ENCODE measurements at places on chromosomes 2 and 18.

GRCh38 chr2:193561054-193561453 lies 1366.3 kb upstream of the TMEFF2 start:
- DNase-seq = no peak

DNA sequence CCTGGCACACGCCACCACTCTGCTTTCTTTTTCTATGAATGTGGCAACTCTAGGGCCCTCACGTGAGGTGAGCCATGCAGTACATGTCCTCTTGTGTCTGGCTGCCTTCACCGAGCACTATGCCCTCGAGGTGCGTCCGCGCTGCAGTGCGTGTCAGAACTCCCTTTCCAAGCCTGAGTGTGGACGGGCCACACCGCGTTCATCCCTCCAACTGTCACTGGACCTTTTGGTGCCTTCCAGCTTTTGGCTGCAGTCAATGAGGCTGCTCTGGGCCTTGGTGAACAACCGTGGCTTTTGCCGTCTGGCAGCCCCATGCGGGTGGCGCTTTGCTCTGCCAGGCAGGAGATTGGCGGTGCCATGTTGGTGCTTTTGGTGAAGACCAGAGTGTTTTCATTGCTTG lies 74.0 kb downstream of the TSHZ1 start:
- DNase-seq = no peak

GRCh38 chr18:57258131-57258777 lies 94.1 kb upstream of the ST8SIA3 start:
- DNase-seq = no peak

- no peak for DNase-seq
Observed at GRCh38 chr2:121736140-121736461, 574 bp downstream of the NIFK start.

- DNase-seq = no peak
Observed at GRCh38 chr2:20593072-20594034, 57.5 kb downstream of the HS1BP3 start.

- no peak for DNase-seq
Observed at GRCh38 chr2:240393831-240394410, 41.5 kb upstream of the GPC1 start.

DNA sequence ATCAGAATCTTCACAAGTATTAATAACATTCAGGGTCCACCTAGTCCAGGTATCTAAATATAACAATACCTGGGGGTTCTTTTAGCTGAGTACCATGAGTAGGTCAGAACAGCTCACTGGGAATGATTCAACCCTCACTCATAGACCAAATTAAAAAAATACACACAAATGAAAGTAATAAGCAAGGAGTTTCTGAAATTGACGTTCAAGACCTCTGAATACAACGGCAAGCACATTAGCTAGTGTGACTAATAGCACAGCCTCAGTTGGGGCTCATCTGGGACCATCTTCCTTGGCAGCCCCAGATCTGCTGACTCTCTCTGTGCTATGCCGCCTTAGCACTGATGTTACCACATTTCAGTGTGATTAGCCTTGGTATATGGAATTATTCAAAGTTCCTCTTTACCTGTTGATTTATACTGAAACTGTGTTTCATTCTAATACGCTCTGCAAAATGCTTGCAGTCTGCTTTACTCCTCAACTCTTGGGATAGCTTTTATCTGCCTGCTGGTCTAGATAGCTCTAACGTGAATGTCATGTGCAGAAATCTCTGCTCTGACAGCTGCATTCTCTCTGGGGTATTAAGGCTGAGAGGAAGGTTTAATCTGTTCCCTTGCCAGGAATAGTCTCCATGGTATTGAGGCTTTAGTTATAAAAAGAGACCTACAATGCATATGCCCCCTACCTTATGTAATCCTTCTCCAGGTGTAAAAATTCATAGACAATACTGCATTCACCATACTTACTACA lies 153.3 kb downstream of the METTL4 start:
- no peak for DNase-seq

- DNase-seq = no peak
Observed at GRCh38 chr2:49677227-49677626, 522.9 kb upstream of the FSHR start.

DNA sequence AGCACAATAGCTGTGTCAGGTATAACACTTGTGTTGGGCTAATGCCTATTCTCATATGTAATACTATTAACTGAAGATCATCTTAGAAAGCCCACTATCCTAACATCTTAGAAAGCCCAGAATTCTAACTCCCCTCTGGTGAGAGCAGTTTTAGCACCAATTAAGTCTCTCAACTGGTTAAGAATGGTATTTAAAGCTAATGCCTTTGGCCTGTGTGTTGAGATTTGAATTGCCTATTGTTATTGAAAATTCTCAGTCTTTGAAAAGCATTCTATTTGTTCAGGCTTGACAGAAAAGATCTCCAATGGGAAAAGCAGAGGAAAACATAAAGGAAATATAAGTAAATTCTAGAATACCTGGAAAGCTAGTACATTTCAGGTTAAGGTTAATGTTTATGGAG lies 352.5 kb downstream of the ARHGAP15 start:
- DNase-seq = no peak

GRCh38 chr2:30421604-30422443 lies 25.2 kb upstream of the LCLAT1 start:
- no peak for DNase-seq

DNA sequence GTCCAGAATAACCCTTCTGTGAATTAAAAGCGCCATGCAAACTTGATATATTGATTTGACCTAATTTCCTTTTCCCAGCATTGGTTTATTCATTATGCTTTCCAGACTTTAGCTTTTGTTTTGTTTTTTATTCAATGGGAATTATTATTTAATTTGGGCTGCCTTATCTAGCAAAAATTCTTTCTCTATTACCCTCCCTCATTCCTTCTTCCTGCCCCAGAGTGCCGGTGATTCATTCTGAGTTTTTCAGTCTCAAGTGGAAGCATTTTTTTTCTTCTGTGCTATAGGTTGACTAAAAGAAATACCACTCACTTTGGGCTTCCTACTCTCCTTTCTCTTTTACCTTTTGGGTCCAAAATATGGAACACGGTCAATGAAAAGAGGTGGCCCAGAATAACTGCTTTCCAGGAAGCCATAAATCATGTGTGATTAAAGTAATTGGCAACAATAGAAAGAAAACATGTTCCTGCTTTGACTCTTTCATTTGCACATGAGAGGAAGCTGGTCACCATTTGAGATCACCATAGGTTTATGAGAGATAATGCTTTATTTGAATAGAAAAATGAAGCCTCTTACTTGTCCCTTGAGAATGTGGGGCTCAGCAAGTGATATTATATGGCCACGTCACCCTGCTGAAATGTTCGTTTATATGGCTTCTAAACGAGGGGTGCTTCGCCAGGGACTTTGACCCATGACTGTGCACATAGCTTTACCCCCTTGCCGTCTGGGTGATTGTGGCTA lies 422.8 kb upstream of the ZEB2 start:
- DNase-seq = no peak

DNA sequence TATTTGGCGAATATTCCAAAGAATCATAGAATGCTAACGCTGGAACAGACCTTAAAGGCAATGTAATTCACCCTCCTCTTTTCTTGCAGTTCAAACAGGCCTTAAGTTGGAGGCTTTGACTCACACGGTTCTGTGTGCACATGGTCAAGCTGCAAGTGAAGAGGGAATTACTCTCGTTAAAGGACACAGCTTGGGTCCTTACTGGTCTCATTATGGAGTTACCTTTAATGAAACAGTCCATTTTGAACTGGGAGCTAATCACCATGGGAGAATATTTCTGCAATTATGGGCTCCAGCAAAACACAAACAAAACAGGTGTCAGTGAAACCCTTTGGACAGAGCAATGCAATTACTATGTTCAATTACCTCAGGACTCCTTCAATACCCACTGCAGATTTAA lies 135.5 kb downstream of the GAREM1 start:
- DNase-seq = no peak

- DNase-seq = no peak
Observed at GRCh38 chr2:179745635-179746256, 115.7 kb downstream of the ZNF385B start.

GRCh38 chr18:32425466-32425865 lies 45.2 kb downstream of the GAREM1 start:
- no peak for DNase-seq

DNA sequence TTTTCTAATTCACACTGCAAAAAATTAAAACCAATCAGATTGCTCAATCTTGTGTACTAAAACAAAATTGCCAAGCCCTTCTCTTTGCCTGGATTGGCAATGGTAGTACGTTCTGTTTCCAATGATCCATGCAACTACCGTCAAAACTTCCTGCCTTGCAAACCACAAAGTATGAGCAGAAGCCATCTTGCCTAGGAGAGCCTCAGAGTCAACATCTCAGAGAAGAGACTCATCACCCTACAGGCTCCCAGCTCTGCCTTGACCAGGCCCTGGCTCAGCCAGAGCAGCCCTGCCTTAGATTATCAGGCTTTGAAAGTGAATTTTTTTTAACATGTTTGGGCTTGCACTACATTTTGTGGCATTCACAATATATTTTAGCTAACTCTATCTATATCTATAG lies 574.1 kb downstream of the SATB2 start:
- DNase-seq = no peak

DNA sequence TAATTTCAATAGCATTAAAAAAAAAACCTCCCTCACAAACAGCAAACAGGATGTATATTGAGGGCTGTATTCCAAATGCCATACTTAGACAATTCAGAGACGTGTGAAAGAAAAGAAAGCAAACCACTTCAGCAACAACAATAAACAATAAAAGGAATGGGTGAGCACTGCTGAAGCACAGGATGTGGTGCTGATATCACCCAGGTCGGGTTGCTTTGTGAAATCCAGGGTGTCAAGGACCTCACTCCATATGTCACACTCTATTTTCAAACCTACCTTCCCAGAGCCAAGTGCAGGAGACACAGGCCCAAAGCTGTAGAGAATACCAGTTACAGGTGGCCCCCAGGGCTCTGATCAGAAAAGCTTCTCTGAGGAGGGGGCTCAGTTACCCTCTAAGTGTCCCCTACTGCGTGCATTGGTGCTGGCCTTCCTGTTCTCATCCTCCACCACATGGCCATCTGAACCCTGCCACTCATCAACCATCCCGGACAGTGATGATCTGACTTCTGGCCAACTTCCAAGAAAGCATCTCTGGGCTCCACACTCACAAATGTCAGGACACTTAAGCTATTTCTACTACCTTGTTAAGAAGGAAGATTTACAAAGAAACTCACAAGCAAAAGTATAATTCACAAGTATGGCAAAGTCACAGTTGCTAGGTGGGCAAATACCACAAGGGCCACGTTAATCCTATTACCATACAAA lies 363.0 kb downstream of the SS18 start:
- no peak for DNase-seq

DNA sequence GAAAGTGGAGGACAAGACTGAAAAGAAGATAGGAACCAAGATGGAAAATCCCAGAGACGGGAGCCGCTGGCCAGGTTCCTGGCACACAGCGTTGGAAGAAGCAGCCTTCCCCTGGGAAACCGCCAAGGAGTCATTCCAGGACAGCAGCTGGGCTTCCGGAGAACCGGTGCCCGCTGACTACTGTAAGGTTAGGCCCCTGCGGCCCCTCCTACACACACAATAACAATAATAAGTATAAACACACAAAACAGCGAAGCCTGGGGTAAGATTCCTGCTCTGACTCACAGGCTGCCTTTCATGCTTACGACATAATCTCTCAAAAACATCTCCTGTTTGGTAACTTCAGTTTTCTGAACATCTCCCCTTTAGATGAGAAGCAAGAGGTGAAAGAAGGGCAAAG lies 28.1 kb upstream of the MYCN start:
- DNase-seq = no peak

DNA sequence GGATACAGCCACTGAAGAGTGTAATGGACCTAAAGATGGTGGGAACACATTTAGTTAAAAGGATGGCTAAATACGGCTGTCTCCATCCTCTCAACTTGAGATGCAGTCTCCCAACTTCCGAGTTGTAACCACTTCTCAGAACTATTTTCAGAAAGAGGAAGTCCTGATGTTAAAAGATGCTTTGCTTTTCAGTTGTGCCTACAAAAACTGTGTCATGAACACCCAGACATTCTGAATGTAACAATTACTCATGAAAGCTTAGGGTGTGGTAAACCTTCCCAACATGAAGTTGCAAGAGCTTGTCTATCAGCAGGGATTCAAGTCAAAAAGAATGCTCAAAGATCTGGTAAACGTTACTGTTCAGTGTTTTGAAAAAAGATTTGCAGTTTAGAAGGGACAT lies 147.9 kb downstream of the DOCK10 start:
- no peak for DNase-seq

- DNase-seq = no peak
Observed at GRCh38 chr2:61436092-61436491, 34.8 kb downstream of the USP34 start.

DNA sequence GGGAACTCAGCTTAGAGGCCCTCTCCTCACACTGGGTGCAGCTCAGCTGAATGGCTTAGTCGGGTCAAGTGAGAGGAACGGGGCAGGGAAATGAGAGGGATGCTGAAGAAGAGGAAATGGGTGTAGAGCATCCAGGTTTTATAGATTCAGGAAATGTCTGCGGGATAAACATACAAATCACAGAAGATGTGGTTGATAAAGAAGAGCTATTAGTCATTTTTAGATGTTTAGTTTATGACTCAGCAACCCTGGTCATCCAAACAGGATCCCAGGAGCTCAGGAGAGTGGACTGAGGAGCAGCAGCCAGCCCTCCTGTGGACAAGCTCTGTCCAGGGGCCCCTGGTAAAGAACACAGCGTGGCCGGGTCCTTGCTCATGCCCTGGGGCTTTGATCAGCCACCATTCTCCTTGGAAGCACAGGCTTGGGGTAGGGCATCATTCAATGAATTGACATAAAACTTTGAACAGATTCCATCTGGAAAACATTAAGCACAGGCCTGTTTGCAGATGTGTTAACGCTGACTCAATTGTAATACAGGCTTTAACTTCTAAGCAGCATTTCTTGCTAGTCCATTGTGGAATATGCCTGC lies 83.0 kb downstream of the NPAS2 start:
- no peak for DNase-seq

DNA sequence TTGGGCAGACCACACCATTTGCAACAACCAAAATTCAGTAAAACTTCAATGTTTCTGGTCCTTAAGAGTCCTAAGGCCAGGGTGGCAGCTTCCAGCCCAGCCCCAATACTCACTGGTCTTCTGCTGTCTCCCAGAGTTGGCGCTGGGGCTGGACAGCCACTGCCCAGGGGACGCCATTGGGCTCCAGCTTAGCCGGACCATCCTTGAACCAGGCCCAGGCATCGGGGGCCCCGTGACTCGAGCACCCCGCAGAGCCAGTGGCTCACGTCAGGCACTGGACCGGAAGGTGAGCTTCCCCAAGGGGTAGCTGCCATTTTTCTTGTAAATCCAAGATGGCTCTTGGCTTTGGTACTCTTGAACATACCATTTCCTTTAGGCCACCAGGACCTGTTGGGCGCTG lies 21.8 kb downstream of the SNED1 start:
- no peak for DNase-seq

DNA sequence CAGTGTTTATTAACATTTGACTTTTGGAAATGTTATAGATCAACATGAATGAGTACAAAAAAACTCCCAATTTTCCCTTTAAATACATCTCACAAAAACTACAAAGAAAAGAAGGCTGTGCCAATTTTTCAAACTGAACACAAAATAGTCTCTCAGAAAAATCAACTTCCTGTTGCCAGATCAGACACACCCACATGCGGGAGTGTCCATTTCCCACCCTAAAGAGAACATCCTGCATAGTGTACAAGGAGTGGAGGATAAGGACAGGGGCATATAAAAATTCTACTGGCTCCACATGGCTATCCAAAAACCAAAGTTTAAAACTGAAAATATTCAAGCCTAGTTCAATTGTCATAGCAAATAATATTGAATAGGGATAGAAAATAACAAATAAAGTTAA lies 165.3 kb downstream of the ATAD2B start:
- no peak for DNase-seq

Measured in stimulated activated CD4-positive, alpha-beta T cell treated with anti-CD3 and anti-CD28 coated beads, TNF-alpha, amount 100 ng/mL, for 4 hours (primary cell).